ENCODE measurements at places on chromosomes 6 and 20.

- DNase-seq = peak; percentile 61
Measured at GRCh38 chr6:21800948-21801438, 207.4 kb downstream of the SOX4 start.

- peak; percentile 16 for DNase-seq
Measured at GRCh38 chr20:25294459-25295385, 46.8 kb downstream of the PYGB start.

DNA sequence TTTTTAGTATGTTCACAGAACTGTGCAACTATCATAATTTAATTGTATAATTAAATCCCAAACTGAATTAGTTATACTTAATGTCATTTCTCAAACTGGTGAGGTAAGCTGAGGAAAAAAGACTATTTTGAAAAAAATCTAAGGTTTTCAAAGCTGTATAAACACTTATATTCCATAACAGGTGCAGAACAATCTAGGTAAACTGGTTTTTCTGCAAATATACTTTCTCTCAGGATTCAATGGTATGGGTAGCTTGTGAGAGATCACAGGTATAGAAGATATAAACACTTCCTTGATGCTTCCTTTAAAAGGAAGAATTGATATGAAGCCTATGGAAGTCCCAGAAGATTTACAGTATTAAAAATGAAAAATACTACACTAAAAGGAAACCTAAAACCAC is 33.7 kb downstream of the NOL7 start:
- DNase-seq = no peak

GRCh38 chr20:38133680-38134426 is 31.2 kb downstream of the TGM2 start:
- no peak for DNase-seq

DNA sequence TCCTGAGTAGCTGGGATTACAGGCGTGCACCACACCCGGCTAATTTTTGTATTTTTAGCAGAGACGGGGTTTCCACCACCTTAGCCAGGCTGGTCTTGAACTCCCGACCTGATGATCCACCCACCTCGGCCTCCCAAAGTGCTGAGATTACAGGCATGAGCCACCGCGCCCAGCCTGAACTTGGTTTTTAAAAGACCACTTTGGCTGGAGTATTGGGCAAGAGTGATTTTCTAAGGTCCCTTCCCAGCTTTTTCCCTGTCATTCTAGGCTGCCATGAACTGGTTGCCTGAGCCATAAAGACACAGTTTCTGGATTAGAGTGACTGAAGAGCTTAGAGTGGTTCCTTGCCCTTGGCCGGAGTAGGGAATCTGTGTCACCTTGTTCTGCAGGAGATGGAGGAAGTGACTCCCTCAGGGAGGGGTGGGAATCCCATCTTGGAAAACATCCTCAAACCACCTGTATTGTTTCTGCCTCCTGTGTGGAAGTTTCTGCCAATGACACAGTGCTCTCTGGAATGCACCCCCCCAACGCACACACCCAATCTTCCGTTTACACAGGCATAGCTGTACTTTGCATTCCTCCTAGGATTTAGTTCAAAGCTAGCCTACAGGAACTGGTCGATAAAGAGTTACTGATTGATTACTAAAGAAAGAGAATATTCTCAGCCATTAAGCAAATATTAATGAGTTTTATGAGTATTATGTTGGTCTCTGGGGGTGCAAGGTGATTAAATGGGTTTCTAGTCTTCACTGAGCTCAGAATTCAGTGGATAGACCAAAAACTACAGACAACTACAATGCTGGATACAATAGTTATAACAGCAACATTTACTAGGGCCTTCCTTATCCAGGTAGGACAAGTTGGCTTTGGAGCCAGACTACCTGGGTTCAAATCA is 18.2 kb downstream of the BCL2L1 start:
- DNase-seq = peak; percentile 95

DNA sequence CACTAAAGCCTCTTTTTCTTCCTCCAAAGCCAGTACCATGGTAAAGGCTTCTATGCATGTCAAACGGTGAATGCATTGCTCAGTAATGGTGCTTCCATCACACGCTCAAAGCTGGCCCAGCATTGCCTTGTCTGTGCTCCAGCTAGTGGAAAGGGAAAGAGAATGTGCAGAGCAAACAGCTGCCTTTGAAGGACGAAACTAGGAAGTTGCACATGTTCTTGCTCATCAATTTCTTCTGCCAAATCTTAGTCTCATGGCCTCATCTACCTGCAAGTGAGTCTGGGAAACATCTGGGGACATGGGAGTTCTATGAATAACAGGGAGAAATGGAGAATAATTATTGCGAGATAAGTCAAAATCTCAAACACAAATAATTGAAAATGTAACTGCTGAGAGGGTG is 216.5 kb upstream of the SSTR4 start:
- DNase-seq = no peak

Data from kidney glomerular epithelial cell (primary cell).